Epithelial cell of umbilical artery (primary cell): ENCODE measurements at places on chromosomes 7 and 10. TPM values are rescaled to one million over a fixed set of nuclear protein-coding genes. Genes with fewer than 3 reads are reported as not detected.

LHFPL3 gene
- not detected in 2 replicates for total RNA-seq

ZNF25 gene
- total RNA-seq: 5.5 and 6.1 TPM in 2 replicates

SPDYE2B gene
- total RNA-seq: not detected in 2 replicates

SYNPO2L gene
- total RNA-seq: not detected in 2 replicates

DDX56 gene
- 70.8 and 76.1 TPM in 2 replicates for total RNA-seq

IFIT1B gene
- total RNA-seq: not detected in 2 replicates

ITPRID1 gene
- not detected in 2 replicates for total RNA-seq

MOGAT3 gene
- total RNA-seq: not detected in 2 replicates

TAC1 gene
- total RNA-seq: not detected in 2 replicates

NPC1L1 gene
- total RNA-seq: not detected in 2 replicates

ZNF273 gene
- 1.6 and 4.6 TPM in 2 replicates for total RNA-seq

SH2D4B gene
- under 0.01 and 0.30 TPM in 2 replicates for total RNA-seq

GIMAP1 gene
- total RNA-seq: 14.9 and 20.5 TPM in 2 replicates

BBIP1 gene
- total RNA-seq: 23.4 and 36.9 TPM in 2 replicates

PIP gene
- total RNA-seq: not detected in 2 replicates

MUC12 gene
- not detected in 2 replicates for total RNA-seq

PLPP4 gene
- 4.7 and 17.2 TPM in 2 replicates for total RNA-seq
